ENCODE measurements at places on chromosomes 3 and 15. TPM values are rescaled to one million over a fixed set of nuclear protein-coding genes. Genes with fewer than 3 reads are reported as not detected.

Gene CLEC3B
- 16.0 TPM for total RNA-seq

DNA sequence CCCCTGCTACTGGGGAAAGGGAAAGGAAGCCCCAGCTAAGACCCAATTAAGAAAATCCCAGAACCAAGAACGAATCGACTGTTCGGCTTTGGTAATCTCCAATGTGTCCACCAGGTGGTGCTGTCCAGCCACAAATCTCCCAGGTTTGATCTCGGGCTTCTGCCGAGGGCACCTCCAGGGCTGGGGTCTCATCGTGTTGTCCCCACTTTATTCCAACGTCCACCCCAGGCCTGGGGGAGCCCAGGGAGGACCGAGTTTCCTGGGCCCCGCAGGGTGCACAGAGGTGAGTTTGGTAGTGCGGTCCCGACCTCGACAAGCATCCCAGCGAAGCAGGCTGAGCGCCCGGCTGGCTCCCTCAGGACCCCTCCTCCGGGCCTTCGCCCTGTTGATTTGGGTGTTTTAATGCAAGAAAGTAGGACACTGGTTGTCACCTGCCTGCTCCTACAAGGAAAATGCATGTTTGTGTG lies 185.1 kb downstream of the GOLGA6L6 start:
- DNase-seq, result peak; percentile 13
- no peak overlapping the region for H3K27ac ChIP-seq
- no peaks in the 10 kb centered on the region for H3K27me3 ChIP-seq
- no peaks in the 10 kb centered on the region for H3K36me3 ChIP-seq

DNA sequence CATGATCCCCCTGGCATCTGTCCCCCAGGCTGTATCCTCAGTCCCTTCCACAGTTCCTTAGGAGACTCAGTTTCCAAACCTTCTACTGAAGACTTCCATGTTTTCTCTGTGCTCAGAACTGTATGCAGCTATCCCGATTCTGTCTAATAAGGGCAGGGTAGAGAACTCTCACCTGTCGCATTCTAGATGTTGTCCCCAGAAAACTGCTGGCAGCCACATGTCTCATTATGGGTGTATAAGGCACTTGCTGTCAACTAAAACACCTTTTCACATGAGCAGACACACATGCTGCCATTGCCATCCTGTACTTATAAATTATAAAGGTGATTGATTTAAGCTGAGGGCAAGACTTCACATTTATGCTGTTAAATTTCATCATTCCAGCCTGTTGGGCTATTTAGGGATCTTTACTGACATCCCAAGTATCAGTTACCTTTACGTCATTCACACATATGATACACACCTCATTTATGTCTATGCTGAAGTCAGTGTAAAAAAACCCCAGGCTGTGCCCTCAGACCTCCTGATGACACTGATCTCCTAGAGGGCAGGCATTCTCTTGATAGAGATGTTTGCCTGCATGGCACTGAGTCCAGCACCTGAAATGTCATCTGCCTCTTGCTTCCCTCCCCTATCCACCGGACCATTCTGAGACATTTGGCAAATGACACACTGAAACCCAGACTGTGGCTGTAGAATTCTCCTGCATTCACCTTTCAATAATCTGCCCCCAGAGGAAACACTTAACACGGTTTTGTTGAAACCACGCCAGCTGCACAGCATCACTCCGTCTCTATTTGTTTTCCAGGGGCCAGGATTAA lies 35.8 kb downstream of the BTD start:
- no peak for DNase-seq
- H3K36me3 ChIP-seq, result no peaks in the 10 kb centered on the region
- H3K4me1 ChIP-seq, result peaks cover 14% of the 10 kb centered on the region
- H3K4me3 ChIP-seq, result no peak overlapping the region

DNA sequence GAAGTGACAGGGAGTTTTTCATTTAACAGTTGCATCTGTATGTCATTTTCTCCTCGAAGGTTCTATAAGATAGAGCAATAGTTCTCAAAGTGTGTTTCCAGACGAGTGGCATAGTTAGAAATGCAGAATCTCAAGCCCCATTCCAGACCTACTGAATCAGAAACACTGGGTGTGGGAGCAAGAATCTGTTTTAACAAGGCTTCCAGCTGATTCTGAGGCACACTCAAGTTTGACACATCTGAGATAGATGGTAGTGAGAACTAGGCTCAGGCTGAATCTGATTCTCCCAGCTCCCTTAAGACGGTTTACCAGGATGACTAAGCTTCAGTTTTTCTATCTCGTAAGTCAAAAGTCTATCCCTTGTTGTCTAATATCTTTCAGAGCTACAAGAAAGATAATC lies 159.8 kb upstream of the NUDT16 start:
- no peaks in the 10 kb centered on the region for H3K36me3 ChIP-seq
- no peak for DNase-seq
- no peak overlapping the region for H3K27ac ChIP-seq
- H3K4me1 ChIP-seq, result no peaks in the 10 kb centered on the region

GRCh38 chr3:125143538-125143937 lies 69.0 kb downstream of the SLC12A8 start:
- no peak overlapping the region for H3K4me3 ChIP-seq
- H3K27ac ChIP-seq, result no peak overlapping the region
- DNase-seq, result no peak
- H3K27me3 ChIP-seq, result no peaks in the 10 kb centered on the region
- no peaks in the 10 kb centered on the region for H3K36me3 ChIP-seq
- H3K4me1 ChIP-seq, result peaks cover 4% of the 10 kb centered on the region
